ENCODE measurements at places on chromosomes 2 and 18.

DNA sequence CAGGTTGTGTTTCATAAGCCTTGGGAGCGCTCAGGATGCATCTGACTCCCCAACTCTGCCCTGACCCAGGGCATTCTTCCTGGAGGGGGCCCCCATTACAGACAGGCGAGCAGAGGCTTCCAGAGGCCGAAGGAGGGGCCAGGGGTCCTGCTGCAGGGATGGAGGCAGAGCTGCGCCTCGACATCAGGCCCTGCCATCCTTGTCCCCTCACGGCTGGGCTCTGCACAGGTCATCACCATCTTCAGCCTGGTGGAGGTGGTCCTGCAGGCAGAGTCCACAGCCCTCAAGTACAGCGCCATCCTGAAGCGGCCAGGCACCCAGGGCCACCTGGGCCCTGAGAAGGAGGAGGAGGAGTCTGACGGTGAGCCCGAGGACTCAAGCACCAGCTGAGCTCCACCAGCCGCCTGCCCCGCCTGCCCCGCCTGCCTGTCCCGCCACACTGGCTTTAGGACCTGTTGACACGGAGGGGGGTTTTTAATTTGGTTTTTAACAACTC lies 42.3 kb upstream of the ALPP start:
- DNase-seq: no peak

DNA sequence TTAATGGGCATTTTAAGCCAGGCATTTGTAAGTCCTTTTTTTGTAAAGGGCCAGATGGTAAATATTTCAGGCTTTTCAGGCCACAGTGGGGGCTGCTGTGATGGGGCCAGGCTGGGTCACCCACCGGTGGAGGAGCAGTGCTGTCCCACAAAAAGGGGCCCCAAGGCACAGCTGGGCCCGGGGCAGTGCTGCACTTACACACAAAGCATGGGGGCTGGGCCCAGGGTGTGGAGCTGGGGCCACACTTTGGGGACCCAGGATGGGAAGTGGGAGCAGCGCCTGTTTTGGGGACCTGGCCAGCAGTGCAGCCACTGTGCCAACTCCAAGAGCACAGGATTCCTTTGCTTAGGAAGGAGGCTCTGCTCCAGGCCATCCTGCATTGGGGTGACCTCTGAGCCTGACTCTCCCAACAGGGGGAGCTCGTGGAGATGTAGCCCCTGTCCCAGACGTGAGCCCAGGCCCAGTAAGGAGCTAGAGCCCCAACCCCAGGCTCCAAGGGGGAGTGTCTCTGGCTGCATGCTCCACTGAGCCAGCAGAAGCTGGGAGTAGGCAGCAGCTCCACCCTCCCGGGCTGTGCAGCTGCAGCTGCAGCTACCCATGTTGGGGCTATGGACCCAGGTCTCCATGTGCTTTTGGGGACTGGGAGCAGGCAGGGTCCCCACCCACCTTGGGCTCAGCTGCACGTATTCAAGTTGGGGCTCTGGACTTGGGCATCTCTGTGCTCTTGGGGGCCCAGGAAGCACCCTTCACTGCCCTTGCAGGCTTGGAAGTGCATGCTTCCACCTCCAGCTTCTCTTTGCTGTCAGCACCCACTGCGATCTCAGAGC lies 1036.5 kb upstream of the CNTNAP5 start:
- no peak for DNase-seq

DNA sequence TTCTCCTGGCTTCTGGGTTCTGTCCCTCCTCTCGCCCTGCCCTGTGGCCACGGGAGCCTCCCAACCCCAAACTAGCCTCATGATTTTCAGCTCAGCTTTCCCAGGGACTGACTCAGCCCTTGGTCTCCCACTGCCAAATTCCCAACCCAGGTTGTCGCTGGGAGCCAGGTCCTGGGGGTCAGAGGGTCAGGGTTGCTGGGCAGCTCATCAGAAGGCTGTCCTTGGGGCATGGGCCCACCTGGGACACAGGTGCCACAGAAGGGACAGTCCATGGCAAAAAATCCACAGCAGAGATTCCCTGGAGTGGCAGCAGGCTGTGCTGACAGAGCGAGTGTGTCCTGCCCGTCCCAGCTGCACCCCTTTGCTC lies 180.4 kb downstream of the TWIST2 start:
- DNase-seq: no peak

DNA sequence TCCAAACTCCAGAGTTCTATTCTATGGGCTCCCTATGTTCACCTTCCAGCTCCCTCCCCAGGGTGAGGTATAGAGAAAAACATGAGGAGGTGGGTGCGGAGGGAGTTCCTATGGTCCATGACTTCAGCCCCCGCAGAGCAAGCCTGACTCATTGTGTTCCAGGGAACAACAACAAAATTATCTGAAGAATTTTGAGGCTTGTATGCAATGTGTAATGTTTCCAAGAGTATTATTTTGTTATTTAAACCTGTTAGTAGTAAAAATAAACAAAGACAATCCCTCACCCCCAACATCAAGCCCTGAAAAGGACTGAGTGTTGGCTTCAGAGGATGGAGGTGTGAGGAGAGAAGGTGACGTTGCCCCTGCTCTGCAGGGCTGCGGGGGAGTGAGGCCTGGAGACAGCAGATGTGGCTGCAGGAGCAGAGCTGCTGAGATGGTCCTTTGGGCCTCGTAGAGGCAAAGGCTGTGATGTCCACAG lies 29.0 kb downstream of the LAMA3 start:
- peak; percentile 32 for DNase-seq

DNA sequence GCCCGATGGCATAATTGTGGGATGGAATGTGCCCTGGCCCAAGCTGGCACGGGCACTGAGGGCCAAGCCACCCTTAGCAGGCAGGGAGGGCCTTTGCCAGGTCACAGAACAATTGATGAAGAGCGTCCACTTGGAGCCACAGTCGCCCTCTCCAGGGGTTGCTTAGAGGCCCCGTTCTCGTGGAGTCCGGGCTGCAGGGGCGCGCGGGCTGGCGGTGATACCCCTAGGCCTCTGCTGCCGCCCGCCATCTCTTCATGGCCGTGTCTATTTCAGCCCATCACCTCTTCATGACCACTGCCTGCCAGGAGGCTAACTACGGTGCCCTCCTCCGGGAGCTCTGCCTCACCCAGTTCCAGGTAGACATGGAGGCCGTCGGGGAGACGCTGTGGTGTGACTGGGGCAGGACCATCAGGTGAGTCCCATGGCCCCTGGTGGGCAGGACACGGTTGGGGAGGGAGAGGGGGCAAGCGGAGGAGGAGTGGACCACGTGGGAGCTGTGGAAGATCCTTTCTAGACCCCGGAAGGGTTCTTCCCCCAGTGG lies 17.6 kb downstream of the RAMP1 start:
- no peak for DNase-seq

DNA sequence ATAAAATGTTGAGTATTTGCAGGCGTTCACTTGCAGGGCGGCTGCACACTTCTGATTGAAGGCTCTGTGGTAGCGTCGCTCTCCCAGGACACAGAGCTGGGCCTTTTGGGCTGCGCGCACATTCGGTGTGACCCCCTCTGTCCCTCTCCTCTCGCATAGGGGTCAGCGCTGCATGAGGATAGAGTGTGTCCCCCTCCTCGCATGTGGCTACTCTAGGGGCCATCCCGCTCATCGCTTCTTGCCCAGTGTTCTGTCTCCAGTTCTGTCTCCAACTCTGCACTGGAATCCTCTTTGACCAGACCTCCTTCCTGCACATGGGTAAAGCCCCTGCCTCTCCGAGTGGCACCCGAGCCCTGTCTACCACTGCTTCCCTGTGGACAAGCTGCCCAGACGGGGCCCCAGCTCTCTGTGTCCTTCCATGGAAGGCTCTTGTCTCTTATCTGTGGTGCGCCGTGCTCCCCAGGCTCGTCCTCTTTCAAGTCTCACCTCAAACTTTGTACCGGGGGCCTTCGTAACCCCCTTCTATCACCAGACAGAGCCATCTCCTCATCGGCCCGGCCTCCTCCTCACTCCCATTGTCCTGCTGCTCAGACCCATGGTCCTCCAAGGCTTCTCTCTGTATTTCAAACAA lies 278.0 kb upstream of the HDAC4 start:
- no peak for DNase-seq

- DNase-seq: no peak
These were observed 378.5 kb upstream of the ID2 start for GRCh38 chr2:8303322-8303832.

DNA sequence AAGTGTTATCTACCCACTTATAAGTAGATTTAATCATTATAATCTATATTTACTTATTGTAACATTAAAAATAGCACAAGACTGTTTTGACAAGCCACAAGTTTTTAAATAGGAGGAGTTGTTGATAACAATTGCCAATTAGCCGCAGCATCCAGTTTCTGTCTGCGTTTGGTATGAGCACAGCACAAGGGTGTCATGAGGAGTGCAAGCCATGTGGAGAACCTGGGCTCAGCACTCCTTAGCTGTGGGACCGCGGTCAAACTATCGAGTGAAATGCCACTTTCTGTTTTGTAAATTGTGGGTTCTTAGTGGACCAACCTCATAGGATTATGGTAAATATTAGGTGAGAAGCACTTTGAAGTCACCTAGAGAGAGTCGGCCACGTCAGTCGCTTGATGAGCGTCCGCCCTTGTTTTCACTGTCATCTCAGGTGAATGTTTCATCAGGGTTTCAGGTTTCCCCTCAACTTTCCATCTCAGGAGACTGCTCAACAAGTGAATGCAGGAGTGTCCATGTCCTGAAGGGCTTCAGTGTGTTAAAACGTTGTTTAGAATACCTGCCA lies 294.5 kb downstream of the ZNF407 start:
- no peak for DNase-seq

GRCh38 chr2:167987026-167987425 lies 260.4 kb downstream of the STK39 start:
- DNase-seq: no peak

GRCh38 chr2:120797421-120798221 lies 62.0 kb downstream of the GLI2 start:
- DNase-seq: no peak

GRCh38 chr18:5417342-5417741 lies 121.8 kb upstream of the ZBTB14 start:
- no peak for DNase-seq

- DNase-seq: no peak
These were observed 78.2 kb downstream of the STK39 start for GRCh38 chr2:168169097-168169745.

DNA sequence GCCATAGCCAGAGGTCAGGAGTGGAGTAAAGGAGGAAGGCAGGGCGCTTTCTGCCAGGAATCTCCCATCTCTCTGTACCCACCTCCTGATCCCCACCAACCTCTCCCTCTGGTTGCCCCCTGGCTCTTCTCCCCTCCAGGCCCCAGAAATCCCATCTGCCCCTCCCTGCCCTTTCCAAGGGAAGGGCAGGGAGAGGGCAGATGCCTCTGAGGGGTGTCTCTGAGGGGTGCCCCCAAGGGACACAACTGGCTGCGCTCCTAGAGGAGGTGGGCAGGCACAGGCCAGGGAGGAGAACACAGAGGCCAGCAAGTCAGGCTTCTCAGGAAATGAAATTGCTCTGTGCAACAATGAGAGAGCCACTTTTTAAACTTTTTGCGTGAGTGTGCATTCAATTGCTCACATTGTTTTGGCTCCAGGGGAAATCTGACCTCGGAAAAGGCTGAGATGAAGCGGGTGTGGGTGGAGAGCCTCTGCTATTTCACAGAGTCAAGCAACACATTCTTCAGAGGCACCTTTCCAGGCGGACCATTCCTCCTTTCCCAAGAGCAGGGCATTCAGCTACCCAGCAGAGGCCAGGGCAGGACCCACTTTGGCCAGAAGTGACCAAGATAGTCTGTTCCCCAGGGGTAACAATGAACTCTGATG lies 125.5 kb downstream of the SMAD7 start:
- DNase-seq: peak; percentile 35

DNA sequence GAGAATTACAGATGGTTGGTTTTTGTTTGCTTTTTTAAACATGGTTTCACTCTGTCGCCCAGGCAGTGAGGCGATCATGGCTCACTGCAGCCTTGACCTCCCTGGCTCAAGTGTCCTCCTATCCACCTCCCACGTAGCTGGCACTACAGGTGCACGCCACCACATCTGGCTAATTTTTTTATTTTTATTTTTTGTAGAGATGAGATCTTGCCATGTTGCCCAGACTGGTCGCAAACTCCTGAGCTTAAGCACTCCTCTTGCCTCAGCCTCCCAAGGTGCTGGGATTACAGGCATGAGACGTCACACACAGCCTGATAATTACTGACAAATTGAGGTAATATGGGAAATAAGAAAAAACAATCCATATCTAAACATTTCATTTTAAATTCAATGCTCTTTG lies 110.5 kb upstream of the ZSWIM2 start:
- no peak for DNase-seq

DNA sequence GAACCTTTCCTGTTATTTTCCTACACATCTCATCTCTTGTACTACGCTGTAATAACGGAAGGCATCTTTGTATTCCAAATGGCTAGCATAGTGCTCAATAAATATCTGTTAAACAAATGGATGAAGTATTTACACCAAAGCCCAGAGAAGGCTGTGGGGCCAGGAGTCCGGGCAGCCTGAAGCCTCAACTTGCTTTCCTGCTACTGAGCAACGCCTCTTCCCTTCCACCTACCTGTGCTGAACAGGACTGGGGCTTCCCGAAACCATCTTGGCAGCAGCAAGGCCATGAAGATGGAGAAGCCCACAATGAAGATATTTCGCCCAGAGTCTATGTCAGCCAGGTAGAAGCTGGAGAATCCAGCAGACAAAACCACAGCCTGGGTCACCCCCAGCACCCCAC lies 2.5 kb upstream of the NHEJ1 start:
- DNase-seq: no peak

DNA sequence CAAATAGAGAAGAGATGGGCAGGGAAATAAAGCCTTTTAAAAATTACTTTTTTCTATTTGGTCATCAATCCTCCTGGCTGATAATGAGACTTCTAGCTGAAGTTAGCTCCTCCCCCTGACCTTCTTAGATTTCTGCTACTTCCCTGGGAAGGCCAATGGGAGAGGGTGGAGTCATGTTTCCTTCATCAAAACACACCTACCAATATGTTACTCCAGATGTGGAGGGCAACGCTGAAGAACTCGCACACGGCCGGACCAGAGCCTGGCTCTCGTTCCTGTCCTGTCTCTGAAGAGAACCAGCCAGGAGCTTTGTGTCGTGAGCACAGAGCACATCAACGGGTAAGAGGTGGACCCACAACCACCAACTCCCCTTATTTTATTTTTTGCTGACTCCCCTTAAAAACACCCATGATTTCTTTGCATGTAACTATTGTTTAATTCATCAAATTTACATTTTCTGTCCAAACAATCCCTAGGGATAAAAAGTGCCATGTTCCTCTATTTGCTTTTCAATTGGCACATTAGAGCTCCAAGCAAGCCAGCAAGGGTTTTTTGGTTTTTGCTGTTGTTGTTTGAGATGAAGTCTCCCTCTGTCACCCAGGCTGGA lies 94.9 kb downstream of the ADD2 start:
- no peak for DNase-seq

DNA sequence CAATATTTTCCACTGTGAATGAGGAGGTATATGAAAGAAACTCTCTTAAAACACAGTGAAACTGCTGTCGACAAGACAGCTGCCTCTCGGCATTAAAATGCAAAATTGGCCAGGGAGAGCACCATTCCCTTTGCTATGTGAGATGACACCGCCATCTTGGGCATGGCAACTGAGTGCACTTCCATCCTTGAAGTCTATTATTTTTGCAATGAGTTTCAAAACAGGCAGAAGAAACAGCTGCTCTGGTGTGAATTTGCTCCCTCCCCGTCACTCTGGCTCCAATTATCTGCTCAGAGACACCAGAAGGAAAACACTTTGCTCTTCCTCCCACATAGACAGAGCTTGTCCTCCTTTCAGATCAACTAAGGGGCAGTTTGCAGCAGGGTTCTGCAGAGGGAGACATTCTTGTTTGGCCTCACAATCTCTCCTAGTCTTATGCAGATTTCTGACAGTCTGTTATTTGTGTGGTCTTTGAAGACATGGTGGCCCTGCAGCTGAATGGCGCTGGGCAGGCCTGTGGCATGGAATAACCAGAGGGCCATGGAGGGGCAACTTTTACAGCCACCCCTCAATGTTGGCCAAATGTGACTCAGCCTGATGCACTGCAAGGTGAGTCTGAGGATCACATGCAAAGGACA lies 48.6 kb upstream of the SEC11C start:
- no peak for DNase-seq

All from AG09319 (cell line).